Mesothelial cell of epicardium (in vitro differentiated cells): ENCODE measurements at places on chromosomes 7 and 10. TPM values are rescaled to one million over a fixed set of nuclear protein-coding genes. Genes with fewer than 3 reads are reported as not detected.

- no peak overlapping the region for H3K4me3 ChIP-seq
- peaks cover 23% of the 10 kb centered on the region for H3K4me1 ChIP-seq
- H3K27ac ChIP-seq: peak overlapping the region; percentile 82
- no peak for DNase-seq
Observed at GRCh38 chr10:24901686-24902399, 50.6 kb downstream of the PRTFDC1 start.

GRCh38 chr10:127441350-127442219, 107.5 kb upstream of the NPS start:
- H3K27me3 ChIP-seq: no peaks in the 10 kb centered on the region
- H3K4me1 ChIP-seq: no peaks in the 10 kb centered on the region
- H3K36me3 ChIP-seq: peaks cover 74% of the 10 kb centered on the region
- H3K4me3 ChIP-seq: no peak overlapping the region
- no peak overlapping the region for H3K27ac ChIP-seq
- DNase-seq: no peak

Gene TRRAP
- 71.0 to 82.9 TPM (median 71.6 TPM) in 3 replicates for total RNA-seq

DNA sequence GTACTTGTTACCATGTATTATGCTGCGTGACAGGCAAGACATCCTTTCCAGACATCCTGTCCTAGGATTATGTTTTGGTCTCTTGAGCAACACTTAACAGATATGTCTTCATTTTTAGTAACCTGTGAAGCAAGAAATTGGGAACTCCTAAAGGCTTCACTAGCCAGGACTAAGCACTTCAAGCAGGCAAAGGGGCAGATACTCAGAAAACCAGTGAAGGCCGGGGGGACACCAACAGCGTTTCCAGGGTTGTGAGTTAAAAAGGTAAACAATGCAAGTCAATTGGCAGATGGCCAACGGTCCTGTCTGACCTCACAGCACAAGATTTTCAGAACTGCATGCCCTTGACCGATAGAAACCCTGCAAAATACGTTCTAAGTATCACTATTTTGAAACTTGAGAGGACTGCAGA, 77.6 kb upstream of the SFMBT2 start:
- H3K36me3 ChIP-seq: no peaks in the 10 kb centered on the region
- H3K27ac ChIP-seq: peak overlapping the region; percentile 77
- peaks cover 15% of the 10 kb centered on the region for H3K4me1 ChIP-seq
- H3K27me3 ChIP-seq: peaks cover 26% of the 10 kb centered on the region

DNA sequence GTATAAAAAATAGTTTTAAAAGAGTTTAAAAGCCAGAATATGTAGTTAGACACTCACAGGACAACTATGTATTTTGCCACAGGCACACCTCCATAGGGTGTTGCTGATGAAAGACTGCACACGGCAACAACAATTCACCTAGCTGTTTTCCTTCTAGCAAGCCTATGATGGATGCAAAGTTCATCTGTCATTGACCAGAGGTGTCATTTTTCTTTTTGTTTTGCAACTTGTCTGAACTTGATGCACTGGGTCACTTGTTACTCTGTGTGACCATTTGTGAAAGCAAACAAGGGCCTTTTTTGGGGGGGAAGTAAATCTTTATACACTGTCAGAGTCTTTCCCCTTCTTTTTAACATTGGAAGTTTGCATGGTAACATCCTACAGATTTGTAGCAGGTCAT, 258.0 kb upstream of the SEMA3A start:
- peaks cover 3% of the 10 kb centered on the region for H3K4me1 ChIP-seq
- no peak overlapping the region for H3K27ac ChIP-seq
- no peaks in the 10 kb centered on the region for H3K36me3 ChIP-seq

Gene PAX4
- total RNA-seq: not detected in 3 replicates

DNA sequence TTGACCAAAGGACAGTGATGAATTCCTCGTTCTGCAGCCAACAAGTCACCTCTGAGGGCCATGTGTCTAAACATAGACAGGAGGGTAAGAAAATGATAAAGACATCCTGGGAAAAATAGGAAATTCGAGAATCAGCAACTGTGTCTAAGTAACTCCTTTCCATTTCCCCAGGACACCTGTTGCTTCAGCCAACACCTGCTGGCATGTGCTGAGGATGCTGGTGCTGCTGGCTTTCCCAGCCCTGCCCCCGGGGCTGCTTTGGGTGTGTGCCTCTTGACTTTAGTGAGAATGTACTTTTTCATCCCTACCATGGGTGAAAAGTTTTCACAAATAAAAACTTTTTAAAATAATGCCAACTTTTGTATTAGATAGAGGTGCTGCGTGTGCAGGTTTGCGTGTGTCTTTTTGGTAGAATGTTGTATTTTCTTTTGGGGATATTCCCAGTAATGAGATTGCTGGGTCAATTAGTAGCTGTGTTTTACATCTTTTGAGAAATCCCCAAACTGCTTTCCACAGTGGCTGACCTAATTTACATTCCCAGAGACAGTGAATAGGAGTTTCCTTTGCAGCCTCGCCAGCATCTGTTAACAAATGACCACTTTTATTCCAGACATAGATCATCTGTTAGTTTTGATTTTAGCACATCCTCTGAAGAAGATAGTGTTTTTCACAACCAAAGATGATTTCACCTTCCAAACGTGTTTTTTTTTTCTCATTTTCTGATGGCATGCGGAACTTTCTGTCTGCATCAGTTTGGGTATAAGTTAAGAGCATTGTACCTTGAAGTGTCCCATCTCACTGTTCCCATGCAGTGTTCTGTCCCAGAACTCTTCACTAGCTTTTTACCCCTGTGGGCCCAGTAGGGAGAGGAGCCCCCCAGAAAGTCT, 104.2 kb upstream of the ACBD5 start:
- peaks cover 38% of the 10 kb centered on the region for H3K27me3 ChIP-seq
- H3K4me1 ChIP-seq: peaks cover 9% of the 10 kb centered on the region
- no peak overlapping the region for H3K4me3 ChIP-seq
- H3K27ac ChIP-seq: no peak overlapping the region
- H3K36me3 ChIP-seq: no peaks in the 10 kb centered on the region
- no peak for DNase-seq

Gene H2BK1
- not detected in 3 replicates for total RNA-seq

DNA sequence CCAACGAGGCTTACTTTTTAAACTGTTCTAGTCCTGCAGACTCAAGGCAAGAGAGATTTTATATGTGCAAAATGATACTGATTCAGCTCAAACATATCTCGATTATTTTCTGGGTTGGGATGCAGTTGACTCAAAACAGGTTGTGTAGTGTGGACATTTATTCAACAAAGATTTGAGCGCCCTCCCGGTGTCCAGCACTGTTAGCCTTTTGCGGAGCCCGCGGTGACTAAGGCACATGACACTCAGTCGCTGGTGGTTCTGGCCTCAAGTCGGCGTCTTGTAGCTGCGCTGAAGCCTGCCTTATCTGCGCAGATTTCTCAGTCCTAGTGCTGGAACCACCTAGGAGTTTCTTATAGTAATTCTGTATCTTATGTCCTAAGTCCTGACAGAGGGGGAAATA, 938 bp upstream of the CADPS2 start:
- H3K27ac ChIP-seq: peak overlapping the region; percentile 19
- H3K4me1 ChIP-seq: peaks cover 25% of the 10 kb centered on the region
- peak overlapping the region; percentile 78 for H3K4me3 ChIP-seq
- no peaks in the 10 kb centered on the region for H3K36me3 ChIP-seq

Gene NOD1
- 9.5 to 10.3 TPM (median 10.2 TPM) in 3 replicates for total RNA-seq
